Activated CD8-positive, alpha-beta memory T cell treated with anti-CD3 and anti-CD28 coated beads for 24 hours (primary cell): ENCODE measurements at places on chromosomes 5 and 9.

DNA sequence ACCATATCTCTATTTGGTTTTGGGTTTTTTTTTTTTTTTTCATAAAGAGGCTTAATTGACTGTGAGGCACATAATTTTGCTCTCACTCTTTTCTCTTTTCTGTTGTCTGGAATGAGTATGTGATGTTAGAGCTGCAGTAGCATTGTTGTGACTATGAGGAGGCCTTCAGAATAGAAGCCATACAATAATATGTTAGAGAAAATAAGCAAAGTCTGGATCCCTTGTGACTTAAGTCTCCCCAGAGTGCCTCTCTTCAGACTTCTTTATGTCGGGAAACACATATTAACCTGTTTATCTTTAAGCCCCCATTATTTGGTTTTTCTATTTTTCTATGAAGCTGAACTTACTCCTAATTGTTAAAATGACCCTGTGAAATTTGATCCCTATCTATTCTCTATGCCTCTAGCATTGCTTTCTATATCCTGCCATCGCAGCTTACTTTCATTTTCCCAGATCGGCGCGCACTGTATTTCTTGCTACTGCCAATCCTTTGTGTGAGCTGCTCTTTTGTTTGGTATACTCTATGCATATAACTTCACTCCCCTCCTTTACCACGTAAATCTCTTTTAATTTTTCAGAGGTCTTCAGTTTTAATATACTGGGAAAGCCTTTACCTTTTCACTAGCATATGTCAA, 372.5 kb upstream of the KCNN2 start:
- DNase-seq, result no peak

- peak; percentile 32 for DNase-seq
Measured at GRCh38 chr5:132469380-132470009, 21.1 kb downstream of the IRF1 start.

DNA sequence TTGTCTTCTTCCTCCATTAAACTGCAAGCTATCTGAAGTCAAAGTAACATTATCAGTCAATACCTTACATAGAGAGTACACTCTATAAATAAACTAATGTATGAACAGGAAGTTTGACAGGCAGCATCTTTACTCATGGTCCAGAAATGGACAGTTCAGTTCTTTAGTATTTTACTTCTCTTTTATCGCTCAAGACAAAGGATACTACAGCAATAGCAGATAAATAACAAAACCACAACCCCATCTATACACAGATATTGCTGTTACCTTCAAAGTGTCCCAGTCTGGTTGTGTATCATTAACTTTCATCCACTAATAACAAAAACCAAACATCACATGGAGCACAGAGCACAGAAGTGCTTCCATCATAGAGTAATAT, 46.4 kb downstream of the SEMA5A start:
- no peak for DNase-seq

DNA sequence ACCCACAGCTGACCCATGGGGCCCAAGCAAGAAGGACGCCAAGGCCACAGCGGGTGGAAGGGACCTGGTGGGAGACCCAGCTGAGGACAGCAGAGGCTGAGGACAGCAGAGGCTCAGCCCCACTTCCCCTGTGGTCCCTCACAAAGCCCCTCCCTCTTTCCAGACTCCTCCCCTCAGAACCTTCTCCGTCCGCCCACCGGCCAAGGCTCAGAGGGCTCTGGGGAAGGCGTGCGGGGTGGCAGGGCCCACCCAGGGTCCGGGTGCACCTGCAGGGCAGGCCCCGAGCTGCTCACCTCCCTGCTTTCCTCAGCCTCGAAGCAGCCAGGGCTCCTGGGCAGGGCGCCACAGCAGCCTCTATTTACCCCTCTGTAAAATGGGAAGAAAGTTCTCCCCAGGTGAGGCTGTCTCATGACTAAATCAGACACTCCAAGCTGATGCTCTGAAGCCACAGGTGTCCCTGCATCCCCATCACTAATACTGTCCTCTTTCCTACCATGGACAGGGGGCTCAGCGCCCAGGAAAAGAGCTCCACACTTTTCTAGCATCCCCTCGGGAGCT, 137.9 kb upstream of the PPP1R26 start:
- no peak for DNase-seq

GRCh38 chr5:14908172-14908571, 36.6 kb upstream of the ANKH start:
- DNase-seq, result no peak

DNA sequence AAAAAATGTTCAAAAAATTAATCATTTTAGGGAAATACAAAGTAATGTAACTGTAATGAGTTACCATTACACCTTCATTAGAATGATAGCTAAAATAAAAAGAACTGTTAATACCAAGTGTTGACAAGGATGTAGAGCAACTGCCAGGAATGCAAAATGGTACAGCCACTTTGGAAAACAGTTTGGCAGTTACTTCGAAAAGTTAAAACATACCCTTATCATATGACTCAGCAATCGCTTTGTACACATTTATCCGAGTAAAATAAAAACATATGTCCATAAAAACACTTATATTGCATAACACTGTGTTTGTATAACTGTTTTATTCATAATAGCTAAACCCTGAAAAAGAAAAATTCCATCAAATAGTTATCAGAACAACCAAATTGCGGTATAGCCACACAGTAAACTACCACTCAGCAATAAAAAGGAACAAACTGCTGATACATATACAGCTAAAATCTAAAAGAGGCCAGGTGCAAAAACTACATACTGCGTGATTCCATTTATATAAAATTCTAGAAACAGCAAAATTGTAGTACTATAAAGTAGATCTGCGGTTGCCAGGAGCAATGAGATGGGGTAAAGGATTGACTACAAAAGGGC, 61.7 kb downstream of the RFX3 start:
- no peak for DNase-seq
